Right lung (tissue), 10 donors: ENCODE measurements at places on chromosomes 3 and 15.

DNA sequence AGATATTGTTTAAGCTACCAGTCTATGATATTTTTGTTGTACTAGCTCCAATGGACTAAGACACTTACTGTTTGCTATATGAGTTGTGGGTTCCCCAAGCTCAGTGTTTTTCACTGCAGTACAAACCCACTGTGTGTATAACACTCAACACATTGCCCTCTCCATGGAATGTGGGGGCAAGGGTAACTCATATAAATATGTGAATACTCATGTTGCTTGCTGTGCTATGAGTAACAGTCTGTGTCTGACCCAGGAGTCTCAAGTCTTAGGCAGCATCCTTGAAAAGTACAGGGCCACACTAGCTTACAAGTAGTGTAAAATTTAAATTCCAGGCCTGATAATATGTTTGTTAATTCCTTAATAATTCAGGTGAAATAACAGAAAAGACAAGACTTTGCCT, 22.5 kb upstream of the CNTN3 start:
- DNase-seq, result no peak

DNA sequence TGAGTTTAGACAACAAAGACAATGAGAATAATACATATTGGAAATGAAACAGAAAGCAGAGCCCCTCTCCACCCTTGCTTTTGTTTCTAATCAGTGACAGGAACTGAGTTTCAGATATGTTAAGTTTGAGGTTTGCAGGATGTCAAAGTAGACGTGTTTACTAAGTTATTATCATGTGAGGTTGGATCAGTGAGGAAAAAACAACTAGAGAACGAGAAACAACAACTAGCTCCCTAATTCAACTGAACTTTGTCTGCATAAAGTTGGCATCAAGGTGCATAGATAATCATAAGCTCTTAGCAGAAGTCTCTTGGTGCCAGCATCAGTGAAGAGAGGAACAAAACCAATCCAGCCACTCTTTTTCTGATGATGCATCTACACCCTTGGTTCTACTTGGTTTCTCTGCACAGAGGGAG, 491.1 kb upstream of the NR2F2 start:
- no peak for DNase-seq

- no peak for DNase-seq
Observed at GRCh38 chr15:85619992-85620689, 174.6 kb downstream of the KLHL25 start.

DNA sequence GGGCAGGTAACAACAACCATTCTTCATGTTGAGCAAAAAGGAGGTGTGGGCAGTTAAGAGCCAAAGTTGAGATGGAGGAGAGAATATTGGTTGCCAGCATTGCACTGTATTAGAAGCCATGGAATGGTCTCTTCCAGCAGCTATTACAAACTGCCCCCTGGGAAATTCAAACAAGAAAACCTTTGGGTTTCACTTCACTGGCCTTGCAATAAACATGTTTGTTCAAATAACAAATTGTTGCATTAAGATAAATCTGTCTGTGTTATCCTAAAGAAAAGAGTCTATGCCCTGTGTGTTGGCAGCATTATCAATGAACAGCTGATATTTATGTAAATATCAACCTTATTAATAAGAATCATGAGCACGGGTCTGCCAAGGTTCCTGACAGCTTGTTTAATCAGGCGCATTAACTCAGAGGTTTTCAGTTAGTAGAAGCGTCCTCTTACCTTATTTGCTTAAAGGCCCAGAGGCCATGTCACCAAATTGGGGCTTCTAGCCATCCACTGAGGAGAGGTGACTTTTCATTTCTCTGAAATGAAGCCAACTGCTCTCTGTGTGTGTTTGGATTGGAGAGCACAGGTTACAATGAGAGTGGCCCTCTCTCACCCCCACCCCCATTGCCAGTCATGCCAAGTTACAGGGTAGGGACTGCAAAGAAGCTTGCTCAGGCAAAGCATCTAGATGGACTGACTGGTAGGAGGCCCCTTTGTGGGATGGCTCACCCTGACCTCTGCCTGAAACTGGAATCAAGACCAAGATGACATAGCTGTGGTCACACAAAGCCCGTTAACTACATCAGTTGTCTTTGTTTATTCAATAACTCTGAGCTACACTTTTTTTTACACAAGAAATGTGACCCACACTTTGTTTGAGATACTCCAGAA, 10.5 kb downstream of the FILIP1L start:
- DNase-seq, result no peak

DNA sequence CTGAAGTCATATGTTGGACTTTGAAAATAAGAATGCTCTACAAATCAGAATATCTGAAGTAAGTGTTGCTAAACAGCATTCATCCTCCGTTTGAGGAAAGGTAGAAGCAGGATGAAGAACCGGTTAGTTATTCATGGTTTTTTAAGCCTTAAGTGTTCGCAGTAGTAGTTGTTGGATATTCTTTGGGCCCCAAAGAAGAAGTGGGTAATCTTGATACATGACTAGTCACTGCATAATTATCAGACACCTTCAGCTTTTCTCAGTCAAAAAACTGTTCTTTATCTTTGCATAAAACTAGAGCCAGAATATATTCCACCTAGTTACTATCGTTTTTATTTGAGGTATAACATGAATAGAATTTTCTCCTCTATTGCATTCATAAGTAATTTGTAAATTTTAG, 13.8 kb downstream of the RAB5A start:
- DNase-seq, result no peak
